AG04450 (cell line): ENCODE measurements at places on chromosomes 4 and X.

GRCh38 chr4:70868778-70869177 lies 29.1 kb upstream of the GRSF1 start:
- no peak for DNase-seq

DNA sequence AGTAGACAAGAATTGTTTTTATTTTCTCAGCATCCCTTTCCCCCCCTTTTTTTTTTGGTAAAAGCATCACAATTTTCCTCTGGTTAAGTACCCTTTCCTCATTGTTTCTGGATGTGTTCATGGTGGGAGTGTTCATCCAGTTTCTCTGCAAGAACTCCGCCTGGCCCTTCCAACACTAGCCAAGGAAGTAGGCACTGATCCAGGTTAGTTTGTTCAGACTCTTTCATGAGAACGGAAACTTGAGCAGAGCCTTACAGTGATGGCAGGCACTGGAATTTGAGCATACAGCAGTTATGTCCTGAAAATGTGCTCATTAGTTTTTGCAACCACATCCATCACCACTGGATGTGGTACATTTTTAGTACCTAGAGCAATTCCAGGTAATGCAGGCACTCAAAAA lies 336.1 kb upstream of the BOD1L1 start:
- DNase-seq = no peak

GRCh38 chr4:16224264-16225166 lies 1.8 kb downstream of the TAPT1 start:
- no peak for DNase-seq

- DNase-seq = no peak
Observed at GRCh38 chr4:48331577-48332330, 9.6 kb upstream of the SLAIN2 start.

- DNase-seq = no peak
Observed at GRCh38 chrX:11558972-11559371, 106.7 kb downstream of the ARHGAP6 start.

GRCh38 chr4:3335385-3335784 lies 42.6 kb downstream of the RGS12 start:
- no peak for DNase-seq

DNA sequence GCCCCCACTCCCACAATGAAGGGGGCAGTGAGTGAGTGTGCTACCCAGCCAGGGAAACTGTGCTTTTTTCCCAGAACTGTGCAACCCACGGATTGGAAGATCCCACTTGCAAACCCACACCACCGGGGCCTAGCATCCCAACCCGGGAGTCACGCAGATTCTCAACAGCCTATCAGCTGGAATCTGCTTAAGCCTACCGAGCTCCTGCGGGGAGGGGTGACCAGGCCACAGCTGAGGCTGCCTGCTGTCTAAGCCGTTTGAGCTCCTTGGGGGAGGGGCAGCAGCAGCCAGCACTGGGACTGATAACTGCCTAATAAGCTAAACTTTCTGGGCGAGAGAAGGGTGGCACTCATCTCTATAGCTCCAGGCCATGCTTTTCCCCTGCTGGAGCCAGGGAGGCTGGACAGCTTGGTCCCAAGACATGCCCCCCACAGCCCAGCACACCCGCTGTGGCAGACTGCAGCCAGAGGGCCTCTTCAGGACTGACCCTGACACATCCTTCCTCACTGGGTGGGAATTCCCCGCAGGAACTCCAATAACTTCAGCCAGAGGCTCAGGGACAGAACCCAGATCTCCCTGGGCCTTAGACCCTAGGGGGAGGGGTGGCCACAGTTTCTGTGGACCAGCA lies 161.3 kb upstream of the MAGEB18 start:
- no peak for DNase-seq

DNA sequence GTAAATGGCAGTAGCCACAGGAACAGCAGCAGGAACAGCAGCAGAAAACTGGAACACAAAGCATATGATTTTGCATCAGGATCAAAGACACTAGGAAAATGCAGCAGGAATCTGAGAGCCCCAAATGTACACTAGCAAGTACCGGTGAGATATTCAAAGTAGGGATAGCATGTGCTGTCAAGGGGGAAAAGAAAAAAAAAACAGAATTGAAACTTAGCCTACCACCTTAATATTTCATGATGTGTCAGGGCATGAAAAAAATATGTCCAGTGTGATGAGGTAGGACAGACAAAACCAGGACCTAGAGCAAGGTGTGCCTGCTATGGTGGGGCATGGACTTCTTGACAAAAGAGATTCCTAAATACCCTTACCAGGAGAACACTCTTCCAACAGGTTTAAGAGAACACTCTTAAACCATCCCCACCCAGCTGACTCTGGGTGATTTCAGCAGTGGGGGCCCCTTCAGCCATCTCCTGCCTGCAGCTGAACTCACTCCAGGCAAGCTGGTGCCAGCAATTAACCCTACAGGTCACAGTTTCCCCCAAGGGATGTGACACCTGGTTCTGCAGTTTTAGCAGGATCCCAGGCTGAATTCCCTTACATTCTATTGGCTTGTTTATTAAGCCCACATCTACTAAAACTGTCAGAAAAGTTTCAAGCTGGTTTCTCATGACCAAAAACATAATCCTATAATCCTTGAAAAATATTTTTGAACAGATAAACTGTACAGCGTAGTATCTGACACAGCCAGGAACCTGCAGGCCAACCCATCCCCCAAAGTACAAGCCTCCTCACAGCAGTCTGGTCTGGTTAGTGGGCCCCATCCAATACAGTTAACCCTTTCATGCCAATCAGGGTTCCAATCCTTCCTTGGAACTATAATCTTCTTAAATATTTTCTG lies 62.9 kb upstream of the FMR1 start:
- no peak for DNase-seq

DNA sequence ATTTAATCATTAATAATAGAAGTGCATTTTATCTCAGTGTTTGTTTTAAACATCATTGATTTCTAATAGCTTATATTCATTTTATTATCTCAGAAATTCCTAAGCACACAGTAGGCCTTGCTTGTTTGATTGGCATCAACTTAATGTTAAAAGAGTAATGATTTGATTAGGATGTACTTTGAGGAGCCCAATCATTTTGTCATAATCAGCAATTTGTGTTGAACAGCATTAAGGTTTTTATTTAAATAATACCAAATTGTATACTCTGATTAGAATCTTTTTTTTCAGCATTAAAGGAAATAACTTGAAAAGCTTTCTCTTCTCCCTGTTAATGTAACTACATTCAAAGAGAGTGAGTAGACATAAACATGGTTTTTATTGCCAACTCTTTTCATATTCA lies 2262.0 kb upstream of the TENM3 start:
- no peak for DNase-seq

GRCh38 chr4:106238820-106239420 lies 77.1 kb downstream of the TBCK start:
- DNase-seq = no peak

GRCh38 chrX:118254611-118255010 lies 91.3 kb upstream of the WDR44 start:
- no peak for DNase-seq

GRCh38 chr4:12296366-12296765 lies 867.7 kb upstream of the HS3ST1 start:
- DNase-seq = no peak

DNA sequence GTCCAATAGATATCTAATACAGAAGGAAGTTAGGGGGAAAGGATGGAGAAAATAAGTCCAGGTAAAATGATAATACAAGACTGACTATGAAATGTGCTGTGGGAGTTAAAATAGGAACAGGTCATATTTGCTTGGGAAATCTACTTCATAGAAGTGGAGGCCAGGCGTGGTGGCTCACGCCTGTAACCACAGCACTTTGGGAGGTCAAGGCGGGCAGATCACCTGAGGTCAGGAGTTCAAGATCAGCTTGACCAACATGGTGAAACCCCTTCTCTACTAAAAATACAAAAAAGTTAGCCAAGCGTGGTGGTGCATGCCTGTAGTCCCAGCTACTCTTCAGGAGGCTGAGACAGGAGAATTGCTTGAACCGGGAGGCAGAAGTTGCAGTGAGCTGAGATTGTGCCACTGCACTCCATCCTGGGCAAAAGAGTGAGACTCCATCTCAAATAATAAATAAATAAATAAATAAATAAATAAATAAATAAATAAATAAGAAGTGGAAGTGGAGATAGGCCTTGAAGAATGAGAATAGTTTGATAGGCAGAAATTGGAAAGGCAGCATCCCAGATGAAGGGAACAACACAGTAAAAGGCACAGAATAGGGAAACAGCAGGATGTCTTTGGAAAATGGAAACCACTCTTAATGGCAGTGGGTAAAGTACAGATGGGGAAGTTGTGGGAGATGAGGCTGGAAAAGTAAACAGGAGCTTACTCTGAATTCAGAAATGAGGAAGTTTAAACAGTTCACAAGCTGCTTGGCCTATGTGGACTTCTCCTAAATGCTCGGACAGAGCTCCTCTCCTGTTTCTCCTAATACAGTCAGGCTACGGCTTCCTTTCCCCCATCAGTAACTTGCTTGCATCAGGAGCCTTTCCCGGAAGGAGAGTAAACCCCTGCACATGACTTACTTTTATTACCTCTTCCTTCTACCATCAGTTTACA lies 15.1 kb upstream of the GK start:
- DNase-seq = no peak

DNA sequence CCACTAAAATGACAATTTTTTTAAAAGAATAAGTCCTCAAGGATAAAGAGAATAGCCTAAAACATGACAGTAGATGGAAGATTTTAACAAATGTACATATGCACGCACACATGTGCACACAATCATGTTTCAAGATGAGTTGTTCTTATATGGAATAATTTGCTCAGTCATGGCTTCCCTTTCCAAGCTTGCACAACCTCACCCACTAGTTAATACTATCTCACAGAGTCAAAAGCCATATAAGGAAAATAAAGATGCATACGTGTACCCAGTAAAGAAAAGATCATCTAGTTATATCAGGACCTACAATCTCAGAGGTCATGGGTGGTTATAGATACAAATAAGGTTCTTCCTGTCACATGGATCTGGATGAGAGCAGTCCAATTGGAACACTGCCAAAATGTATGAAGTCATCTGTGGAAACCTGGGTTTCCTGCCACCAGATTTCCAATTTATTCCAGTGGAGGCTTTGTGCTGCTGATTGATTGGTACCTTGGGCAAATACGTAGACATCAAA lies 56.1 kb downstream of the FAM13A start:
- DNase-seq = no peak

GRCh38 chr4:85812776-85813175 lies 337.8 kb downstream of the ARHGAP24 start:
- no peak for DNase-seq

DNA sequence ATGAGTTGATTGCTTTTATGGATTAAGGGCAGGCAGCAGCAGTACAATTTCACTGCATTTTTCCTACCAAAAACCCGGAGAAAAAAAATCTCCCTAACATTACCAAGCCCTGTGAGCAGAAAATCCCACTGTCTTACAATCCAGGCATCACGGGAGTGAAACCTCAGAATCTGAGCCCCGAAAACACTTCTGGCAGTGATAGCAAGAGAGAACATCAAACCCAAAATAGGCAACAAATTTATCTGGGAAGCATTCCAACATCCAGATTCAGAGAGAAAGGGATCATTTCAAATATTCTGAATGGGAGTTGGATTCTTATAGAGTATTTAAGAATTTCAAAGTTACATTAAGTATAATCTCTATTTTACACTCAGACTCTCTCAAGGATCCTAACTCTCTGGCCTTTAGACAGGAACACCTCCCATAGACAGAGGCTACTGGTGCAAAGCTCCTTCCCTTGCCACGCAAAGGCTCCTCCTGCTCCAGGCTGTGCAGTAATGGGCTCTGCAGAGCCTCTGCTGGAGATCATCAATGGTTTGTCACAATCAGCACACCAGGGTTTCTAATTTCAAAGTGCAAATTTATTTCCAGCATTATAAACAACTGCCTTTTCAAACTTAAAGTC lies 256.9 kb downstream of the PARM1 start:
- no peak for DNase-seq

DNA sequence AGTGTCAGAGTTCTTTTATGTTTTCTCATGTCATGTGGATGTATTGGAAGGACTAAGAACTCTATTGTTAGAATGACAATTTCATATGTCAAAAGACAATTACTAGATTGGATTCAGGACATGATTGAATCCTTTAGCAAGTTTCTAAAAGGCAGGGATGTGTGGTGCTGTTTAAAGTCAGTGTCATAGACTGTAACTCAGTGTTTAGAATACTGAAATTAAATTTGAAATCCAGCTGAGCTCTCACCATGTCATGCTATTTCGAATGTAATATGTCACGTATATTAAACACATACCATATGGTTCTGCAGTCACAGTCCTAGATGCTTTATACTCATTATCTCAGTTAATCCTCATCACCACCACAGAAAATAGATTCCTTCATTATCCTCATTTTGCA lies 7.8 kb downstream of the GUCY1B1 start:
- DNase-seq = no peak

GRCh38 chr4:1490011-1490653 lies 83.9 kb upstream of the NKX1-1 start:
- DNase-seq = no peak

GRCh38 chr4:152974468-152975379 lies 38.6 kb downstream of the FHDC1 start:
- no peak for DNase-seq

DNA sequence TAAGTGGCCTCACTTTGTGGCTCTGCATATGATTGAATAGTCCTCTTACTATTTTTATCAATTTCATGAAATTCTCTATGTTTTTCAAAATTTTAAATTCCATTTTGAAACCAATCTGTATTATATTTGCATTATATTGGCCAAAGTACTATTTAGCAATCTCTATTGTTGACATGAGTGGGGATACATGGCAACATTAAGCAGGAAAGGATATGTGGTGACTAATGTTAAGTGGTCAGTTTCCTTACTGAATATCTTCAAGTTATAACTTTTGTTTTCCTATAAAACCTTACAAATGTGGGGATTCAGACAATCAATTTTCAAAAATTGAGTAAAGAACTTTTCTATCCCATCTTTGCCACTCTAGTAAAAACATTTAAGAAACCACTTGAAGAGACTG lies 10.2 kb downstream of the BBS7 start:
- no peak for DNase-seq

- no peak for DNase-seq
Observed at GRCh38 chr4:8533274-8533865, 46.8 kb upstream of the GPR78 start.

DNA sequence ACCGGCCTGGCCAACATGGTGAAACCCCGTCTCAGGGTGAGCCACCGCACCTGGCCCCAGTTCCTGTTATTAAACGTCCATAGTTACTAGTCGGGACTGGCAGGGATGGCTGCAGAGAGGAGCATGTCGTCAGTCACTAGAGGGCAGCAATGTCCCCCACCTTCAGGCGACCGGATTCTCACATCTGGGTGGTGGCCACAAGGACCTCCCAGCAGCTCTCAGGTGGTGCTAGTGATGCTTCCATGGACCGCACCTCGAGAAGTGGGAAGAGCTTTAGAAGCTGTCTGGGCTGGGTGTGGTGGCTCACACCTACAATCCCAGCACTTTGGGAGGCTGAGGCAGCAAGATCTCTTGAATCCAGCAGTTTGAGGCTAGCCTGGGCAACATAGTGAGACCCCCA lies 13.3 kb upstream of the IL3RA start:
- no peak for DNase-seq
